AG10803 (cell line): ENCODE measurements at places on chromosomes 16 and 17.

GRCh38 chr17:17874478-17874877 lies 37.7 kb upstream of the SREBF1 start:
- DNase-seq = peak; percentile 64

DNA sequence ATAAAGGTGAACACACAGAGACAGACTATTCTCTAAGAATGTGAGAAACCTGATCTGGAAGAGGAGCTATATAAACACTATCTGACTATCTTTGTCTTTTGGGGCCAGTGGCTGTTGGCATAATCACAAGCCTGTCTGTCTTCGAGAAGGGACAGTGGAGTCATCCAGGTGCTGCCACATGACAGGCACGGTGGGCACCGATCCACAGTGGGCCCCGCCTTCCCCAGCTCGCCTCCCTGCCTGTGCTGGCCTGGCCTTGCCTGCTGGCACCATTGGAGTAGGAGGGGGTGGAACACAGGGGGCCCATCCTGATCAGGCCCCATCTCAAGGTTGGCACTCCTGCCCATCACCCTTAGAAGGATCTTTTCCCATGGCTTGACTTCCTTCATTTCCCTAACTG lies 112.8 kb downstream of the CCDC182 start:
- no peak for DNase-seq

- no peak for DNase-seq
These were observed 434.1 kb downstream of the CDH11 start for GRCh38 chr16:64687786-64688185.

DNA sequence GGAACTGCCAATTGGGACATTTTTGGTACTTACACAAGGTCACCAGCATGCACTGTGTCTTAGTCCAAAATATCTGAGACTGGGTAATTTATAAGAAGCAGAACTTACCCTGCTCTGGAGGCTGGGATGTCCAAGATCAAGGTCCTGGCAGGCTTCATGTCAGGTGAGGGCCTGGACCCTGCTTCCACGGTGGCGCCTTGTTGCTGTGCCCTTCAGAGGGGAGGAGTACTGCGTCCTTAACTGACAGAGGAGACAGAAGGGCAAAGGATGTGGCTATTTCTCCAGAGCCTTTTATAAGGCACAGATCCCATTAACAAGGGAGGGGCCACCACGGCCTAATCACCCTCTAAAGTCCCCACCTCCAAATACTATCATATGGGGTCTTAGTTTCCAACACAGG lies 178.9 kb downstream of the C16orf95 start:
- DNase-seq = no peak

GRCh38 chr17:29574732-29575510 lies 6.4 kb downstream of the TP53I13 start:
- DNase-seq = no peak

GRCh38 chr17:66165537-66166123 lies 26.3 kb downstream of the CEP112 start:
- peak; percentile 66 for DNase-seq

- DNase-seq = no peak
These were observed 23.7 kb downstream of the NCOR1 start for GRCh38 chr17:16191604-16192003.

- DNase-seq = peak; percentile 63
These were observed 63.5 kb downstream of the TANC2 start for GRCh38 chr17:63029541-63029940.

- DNase-seq = peak; percentile 48
These were observed 187.0 kb downstream of the CCDC182 start for GRCh38 chr17:57557834-57558681.

DNA sequence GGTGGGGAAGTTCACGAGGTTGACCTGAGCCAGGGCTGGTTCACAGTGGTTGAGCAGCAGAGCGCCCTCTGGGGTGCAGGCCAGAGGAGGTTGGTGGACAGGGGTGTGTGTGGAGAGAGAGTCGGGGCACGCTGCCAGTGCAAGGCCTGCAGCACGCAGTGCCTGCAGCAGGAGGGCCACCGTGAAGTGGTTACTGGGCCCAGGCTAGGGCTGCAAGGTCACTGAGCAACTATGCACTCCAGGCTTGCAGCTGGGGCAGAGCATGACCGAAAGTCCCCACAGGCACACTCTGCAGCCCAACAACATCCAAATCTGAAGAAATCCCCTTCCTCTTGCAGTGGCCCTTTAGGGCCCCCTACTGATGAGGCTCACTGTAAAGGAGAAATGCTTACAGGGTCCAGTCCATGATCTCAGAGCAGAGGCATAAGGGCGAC lies 89.1 kb upstream of the NOL11 start:
- DNase-seq = no peak

DNA sequence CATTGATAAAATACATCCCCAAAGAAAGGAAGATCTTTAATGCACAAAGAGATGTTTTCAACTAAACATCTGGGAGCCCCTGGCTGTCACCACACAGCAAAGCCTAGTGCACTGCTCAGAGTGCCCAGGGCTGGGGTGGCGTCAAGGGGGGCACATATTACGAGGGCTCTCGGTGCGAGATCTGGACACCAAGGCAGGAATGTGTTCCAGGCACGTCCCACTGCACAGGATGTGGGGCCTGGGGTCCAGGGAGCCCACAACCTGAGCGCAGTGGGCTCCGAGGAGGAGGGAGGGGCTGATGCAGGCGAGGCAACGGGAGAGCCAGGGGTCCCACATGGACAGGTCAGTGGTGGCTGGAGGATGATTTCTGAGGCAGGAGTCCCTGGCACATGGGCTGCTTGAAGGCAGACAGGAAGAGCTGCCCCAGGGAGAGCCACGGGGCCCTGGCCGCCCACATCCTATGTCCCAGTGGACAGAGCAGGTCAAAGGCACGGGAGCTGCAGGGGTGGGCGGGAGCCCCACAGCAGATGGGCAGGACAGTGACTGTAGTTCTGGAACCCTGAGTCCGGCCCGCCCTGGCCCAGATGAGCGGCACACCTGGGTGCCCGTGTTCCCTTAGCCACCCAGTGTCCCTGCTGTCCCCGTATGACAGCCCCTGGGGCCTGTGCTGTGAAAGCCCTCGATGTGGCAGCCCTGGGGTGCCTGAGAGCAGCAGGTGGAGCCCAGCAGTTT lies 56.4 kb downstream of the ZNF778 start:
- no peak for DNase-seq

GRCh38 chr16:27515874-27516353 lies 33.8 kb downstream of the GTF3C1 start:
- DNase-seq = no peak

DNA sequence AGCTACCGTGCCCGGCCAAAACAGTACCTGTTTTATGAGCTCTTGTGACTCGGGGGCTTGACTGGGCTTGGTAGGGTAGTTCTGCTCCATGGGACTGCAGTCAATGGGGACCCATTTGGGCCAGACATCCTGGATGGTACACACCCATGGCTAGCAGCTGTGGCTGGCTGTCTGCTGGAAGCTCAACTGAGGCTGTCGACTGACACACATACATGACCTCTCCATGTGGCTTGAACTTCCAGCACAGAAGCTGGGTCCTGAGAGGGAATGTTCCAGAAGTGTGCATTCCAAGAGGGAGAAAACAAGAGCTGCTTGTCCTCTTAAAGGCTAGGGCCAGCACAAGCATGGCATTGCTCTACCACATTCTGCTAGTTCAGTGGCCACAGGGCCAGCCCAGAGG lies 14.9 kb upstream of the NKD1 start:
- DNase-seq = no peak

DNA sequence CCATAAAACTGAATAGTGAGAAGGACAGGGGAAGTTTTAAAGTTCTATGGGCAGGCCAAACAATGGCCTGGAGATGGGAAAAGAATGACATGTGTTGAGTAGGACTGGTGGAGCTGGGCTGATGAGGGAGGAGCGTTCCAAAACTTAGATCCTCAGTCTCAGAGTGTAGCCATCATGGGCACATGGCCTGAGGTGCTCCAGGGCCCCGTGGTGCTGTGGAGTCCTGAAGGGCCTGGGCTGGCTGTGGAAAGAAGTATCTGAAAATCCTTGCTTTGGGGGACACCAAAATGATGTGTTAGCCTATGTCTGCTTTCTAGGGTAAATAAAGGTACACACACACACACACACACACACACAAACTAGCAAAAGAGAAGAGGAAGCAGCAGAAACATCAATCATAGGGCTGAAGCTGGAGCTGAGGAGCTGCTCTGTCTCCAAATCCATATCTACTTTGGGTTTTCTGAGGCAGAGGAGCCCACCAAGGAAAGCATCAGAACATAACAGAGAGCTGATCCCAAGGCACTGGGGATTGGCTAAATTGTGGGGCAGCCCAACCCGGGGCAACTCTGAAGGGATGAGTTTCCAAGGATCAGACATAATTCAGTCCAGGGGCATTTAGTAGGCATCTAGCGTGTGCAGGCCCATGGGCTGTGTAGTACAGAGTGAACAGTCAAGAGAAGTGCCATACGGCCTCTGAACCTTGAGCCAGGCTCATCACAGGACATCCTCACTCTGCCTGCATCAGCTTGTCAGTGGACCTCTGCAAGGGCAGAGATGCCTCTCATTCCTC lies 85.2 kb downstream of the C16orf78 start:
- DNase-seq = no peak

DNA sequence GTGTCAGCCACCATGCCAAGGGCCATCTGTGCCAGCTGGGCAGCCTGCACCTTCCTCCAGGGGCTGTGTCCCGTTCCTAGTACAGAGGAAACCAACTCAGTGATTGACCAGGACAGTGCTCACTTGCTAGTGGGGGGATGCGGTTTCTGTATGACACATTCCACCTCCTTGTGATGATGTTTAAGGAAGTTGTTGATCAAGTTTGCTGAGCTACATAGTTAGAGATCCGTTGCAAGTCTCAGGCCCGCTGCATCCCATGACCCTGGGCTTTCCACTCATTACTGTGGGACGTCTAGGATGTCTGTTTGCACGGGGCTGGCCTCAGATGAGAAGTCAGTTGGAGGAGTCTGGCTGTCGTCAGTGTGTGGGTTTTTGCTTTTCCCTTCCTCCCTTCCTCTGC lies 33.6 kb downstream of the RNF213 start:
- no peak for DNase-seq

DNA sequence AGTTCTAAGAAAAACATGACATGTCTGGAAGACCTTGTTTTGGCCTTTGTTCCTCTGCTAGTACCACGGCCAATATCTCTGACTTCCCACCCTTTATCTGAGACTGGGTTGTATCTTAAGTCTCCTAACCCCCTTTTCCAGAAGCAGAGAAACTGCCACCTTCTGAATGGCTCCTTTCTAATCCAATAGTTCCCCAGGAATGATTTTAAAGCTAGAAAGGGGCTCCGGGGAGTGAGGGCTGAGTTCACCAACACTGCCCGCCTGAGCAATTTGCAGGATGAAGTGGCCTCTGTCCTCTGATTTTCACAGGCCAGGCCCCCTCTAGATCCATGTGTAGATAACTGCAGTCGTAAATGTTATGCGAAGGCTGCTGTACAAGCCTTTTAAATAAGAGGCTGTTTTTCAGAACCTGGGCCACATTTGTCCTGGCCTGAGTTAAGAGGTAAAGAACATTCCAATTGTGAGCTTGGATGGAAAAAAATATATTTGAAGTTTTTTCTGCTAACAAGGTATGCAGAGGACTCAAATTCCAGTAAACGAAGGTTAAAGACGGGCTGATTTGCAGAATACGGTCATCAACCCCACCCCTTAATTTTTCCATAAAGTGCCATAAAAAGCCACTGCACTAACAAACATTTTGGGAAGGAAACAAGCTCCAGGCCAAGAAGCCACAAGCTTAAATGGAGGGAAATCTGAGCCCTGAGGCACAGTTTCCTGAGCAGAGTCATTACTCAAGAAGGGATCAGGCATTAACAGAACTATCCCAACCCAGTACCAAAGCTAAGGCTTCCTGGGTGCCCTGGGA lies 117.0 kb upstream of the MAF start:
- no peak for DNase-seq
